ENCODE measurements at places on chromosomes 2 and 18. TPM values are rescaled to one million over a fixed set of nuclear protein-coding genes. Genes with fewer than 3 reads are reported as not detected.

CENPA gene
- 52.2 TPM for total RNA-seq

TPO gene
- 0.14 TPM for total RNA-seq

MYL12B gene
- total RNA-seq = 394 TPM

KIF5C gene
- 0.46 TPM for total RNA-seq

PLCD4 gene
- 0.37 TPM for total RNA-seq

PTH2R gene
- not detected for total RNA-seq

CRYBA2 gene
- total RNA-seq = not detected

SMCHD1 gene
- total RNA-seq = 13.6 TPM

DNAJC5G gene
- total RNA-seq = not detected

SERPINB11 gene
- total RNA-seq = not detected

GPR35 gene
- total RNA-seq = 0.61 TPM

IL36B gene
- not detected for total RNA-seq

GALM gene
- total RNA-seq = 22.0 TPM

GALNT3 gene
- not detected for total RNA-seq

GULP1 gene
- 43.4 TPM for total RNA-seq

LIMS3 gene
- not detected for total RNA-seq

GKN1 gene
- total RNA-seq = 0.94 TPM

ZSWIM2 gene
- total RNA-seq = not detected

PLEK gene
- total RNA-seq = not detected

REL gene
- 2.8 TPM for total RNA-seq

TMEM163 gene
- total RNA-seq = 0.16 TPM

GALNT5 gene
- total RNA-seq = 1.9 TPM

CAVIN2 gene
- 72.9 TPM for total RNA-seq

ASIC4 gene
- 0.09 TPM for total RNA-seq

SPP2 gene
- not detected for total RNA-seq

All from A549 treated with Hydrocortisone at 1 μM for 4 hours (cell line).